ENCODE measurements at places on chromosomes 13 and 19.

DNA sequence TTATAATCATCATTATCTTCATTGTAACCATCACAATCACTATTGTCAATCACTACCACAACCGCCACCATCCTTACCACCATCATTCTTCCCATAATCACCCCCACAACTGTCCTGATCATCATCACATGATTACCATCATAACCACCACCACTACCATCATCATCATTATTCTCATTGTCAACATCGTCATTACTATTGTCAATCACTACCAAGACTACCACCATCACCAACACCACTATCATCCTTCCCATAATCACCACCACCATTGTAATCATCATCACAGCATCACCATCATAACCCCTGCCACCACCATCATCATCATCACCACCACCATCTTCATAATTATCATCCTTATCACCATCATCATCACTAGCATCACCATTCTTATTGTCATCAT is 55.2 kb downstream of the MBD3L1 start:
- DNase-seq, result no peak

DNA sequence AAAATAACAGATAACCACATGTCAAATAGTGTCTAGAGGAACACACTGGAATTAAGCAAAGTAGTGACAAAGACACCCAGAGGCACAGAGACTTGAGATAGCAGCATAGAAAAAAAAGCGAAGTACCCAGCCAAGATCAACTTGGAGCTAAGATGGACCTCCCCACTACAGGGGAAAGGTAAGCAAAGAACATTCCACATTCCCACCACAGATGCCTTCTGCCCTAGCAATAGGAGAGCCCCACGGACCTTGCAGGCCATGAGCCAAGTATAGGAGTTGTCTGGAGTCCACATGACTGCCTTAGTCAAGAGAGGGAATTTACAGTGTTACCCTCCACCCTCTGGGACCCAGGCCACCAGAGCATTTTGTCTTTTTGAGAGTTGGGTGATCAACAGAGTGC is 110.7 kb upstream of the SPRY2 start:
- DNase-seq, result no peak

GRCh38 chr13:33233547-33233946 is 52.0 kb downstream of the STARD13 start:
- DNase-seq, result no peak

- no peak for DNase-seq
Observed at GRCh38 chr19:16351133-16351809, 26.6 kb downstream of the KLF2 start.

GRCh38 chr13:32955881-32956594 is 60.2 kb upstream of the KL start:
- no peak for DNase-seq

Measured in CD4-positive, alpha-beta T cell treated with Interleukin-6 at 100 ng/mL for 8 hours (primary cell).